ENCODE measurements at places on chromosomes 3 and 15.
A peak's percentile ranks its signal among the peaks of the same experiment; 100 is the strongest.

DNA sequence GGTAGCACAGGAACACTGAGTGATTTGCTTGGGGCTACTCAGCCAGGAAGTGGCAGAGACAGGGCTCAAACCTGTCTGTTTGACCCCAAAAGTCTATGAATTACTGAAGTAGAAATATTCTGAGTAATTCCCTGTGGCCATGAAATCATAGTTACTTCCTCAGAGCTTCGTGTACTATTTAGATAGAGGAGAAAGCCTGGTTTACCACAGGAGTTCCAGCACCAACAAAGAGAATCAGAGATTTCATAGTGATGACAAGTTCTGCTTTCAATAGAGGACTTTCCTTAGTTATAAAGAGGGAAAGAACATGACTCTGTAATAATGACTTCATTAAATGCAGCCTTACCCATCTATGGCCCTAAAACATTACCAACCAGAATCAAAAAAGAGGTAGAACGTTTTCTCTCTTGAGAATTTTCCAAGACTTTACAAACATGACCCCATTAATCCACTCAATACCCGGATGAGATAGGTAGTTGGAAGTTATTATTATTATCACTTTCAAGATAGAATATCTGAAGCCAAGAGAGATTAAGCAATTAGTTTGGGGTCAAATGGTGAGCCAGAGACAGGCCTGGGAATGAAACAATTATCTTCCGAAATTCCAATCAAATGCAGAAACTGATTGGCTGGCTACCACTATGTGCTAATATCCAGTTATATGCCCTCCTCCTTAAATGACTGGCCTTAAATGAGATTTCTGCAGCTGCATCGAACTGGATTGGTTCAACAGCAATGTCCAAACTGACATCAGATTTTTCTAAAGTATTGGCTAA is 13.6 kb upstream of the WNT5A start:
- DNase-seq, result no peak

DNA sequence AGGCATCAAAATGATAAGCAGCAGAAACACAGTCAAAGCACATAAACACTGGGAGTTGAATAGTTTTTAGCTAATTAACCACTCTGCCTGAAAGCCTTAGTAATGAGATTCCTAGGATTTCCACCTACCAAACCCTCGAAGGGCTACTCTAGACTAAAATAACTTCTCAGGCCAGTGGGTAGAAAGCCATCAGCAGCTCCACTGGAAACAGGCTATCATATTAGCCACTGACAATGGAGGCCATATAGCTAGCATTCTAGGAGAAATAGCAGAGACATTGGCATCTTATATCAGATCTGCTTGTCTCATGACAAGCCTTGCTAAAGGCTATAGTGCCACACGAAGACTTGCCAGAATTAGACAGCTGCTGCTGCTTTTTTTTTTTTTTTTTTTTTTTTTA is 4.5 kb upstream of the CAPN3 start:
- DNase-seq, result no peak

GRCh38 chr15:80441714-80442113 is 37.5 kb downstream of the ARNT2 start:
- DNase-seq, result no peak

GRCh38 chr3:37763309-37763708 is 98.4 kb upstream of the CTDSPL start:
- no peak for DNase-seq

GRCh38 chr15:90836296-90836871 is 32.0 kb upstream of the FURIN start:
- no peak for DNase-seq

DNA sequence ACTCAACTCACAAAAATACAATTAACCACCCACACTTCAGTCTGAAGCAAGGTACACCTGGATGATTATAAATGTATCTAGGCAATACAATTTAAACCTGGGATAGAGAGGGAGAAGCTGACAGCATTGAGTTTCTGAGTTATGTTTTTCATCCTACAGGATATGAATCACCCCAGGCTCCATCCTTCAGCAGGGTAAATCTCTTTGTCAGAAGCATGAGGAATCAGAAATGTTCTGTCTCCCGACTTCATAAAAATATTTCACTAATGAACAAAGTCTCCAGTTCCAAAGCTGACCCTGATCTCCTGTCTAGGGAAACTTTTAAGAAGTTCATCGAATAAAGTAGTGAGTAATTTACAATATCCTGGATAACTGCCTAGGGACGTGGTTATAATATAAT is 25.5 kb upstream of the FRMD4B start:
- no peak for DNase-seq

DNA sequence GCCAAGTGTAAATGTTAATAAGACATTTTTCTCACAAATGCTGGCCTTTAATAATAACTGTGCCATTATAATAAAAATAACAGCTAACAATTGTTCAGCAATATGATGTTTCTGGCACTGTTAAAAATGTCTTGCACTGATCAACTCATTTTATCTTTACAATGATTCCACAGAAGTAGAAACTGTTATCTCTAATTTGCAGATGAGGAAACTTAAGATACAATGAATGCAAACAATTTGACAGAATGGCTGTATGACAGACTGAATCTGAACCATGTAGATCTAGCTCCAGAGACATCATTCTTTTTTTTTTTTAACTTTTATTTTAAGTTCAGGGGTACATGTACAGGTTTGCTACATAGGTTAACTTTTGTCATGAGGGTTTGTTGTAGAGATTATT is 755.0 kb downstream of the TBL1XR1 start:
- DNase-seq, result no peak

DNA sequence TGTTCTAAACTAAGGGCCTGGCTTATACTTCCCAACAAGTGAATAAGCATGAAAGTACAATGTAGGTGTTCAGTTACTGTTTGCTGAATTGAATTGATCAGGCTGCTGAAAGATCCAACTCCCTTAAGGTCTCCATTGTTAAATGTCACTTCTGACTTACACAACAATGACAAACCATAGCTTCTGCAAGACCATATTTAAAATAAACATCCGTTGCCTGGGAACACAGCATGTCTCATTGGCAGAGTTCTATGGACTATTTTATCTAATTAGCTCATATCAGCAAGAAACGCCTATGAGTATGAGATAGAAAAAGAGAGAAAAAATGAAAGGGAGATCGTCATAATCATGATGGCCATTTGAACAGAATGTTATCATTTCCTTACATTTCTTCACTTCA is 605.4 kb downstream of the FGF12 start:
- no peak for DNase-seq

GRCh38 chr3:57142411-57142723 is 22.8 kb downstream of the IL17RD start:
- no peak for DNase-seq

DNA sequence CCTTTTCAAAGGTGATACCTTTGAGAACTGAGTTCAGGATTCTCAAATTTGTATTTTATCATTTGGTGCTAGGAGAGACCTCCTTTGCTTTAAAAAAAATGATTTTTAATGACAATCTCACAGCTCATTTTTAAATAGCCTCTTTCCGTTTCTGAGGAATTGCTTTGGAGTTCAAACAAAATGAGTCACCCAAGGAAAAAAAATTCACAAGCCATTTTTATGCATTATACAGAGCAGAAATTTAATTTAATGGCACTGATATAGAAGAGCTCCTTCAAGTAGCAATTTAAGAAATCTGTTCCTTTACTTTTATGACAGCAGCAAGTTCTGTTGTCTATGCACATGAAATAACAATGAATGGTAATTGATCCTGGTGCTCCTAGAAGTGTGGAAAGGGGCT is 337.9 kb upstream of the KCNMB2 start:
- DNase-seq, result no peak

- DNase-seq, result no peak
Observed at GRCh38 chr15:62119874-62120273, 45.2 kb downstream of the C2CD4B start.

DNA sequence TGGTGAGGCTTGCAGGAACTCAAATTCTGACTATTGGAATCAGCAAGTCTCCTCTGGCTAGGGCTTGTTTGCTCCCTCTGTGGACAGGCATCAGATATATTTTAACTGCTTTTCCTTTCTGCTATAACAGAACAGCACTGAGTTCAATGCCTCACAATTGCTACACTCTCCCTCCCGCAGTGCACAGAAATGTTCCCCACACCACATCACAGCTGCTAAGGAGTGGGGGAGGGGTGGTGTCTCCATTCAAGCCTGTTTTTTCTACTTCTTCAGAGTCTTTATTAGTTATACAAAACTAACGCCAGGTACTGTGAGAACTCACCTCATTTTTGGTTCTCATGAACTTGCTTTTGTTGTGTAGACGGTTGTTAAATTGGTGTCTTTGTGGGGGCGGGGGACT is 68.5 kb downstream of the BCHE start:
- no peak for DNase-seq

GRCh38 chr3:8650583-8651416 is 6.2 kb upstream of the SSUH2 start:
- DNase-seq, result no peak

GRCh38 chr15:71386448-71387236 is 271.4 kb downstream of the THSD4 start:
- peak; percentile 90 for DNase-seq

- no peak for DNase-seq
Observed at GRCh38 chr3:44060164-44060563, 181.5 kb upstream of the TOPAZ1 start.

DNA sequence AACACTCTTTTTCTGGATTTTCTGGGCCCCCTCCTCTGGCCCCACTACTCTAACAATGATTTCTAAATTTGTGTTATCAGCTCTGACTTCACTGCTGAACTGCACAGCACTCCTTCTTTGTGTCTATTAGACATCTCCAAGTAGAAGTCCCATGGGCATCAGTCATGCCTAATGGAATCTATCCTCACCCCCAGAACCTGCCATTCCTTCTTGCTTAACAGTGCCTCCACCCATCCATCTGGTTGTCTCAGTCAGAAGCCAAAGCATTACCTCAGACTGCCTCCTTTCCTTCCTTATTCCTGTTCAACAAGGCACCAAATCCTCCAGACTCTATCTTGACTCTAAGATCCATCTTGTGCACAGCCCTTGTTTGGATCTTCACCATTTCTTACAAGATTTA is 36.2 kb downstream of the SSR3 start:
- DNase-seq, result no peak

- DNase-seq, result no peak
Observed at GRCh38 chr15:38991701-38992100, 427.1 kb upstream of the RASGRP1 start.

- DNase-seq, result no peak
Observed at GRCh38 chr3:280681-281080, 84.1 kb downstream of the CHL1 start.

GRCh38 chr3:64873400-64873799 is 185.6 kb upstream of the ADAMTS9 start:
- DNase-seq, result no peak

DNA sequence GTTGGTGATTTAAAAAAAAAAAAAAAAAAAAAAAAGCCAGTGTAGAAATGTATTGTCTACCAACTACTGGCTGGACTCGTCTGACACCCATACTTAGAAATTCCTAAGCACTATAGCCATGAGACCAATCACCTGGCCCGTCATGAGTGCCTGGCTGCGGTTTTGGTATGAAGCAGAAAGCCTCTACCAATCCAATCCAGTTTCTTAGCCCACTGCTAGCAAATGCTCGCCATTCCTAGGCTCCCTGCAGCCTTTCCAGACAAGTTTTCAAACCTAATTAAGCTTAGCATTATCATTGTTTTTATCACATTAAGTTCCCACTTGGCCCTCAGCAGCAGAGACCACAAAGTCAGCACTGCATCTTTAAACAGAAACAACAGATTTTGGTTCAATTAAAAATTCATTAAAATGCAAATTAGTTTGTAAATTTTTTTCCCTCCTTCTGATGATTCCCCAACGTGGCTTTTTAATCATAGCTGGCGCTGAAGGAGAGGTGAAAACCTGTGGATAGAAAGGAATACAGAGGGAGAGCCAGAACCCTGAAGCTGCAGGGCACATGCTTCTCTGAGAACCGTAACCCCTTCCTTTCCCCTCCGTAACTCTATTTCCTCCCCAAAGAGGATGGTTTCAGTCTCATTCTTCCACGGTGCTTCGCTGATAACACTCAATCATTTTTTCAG is 32.2 kb upstream of the ST8SIA2 start:
- DNase-seq, result no peak

DNA sequence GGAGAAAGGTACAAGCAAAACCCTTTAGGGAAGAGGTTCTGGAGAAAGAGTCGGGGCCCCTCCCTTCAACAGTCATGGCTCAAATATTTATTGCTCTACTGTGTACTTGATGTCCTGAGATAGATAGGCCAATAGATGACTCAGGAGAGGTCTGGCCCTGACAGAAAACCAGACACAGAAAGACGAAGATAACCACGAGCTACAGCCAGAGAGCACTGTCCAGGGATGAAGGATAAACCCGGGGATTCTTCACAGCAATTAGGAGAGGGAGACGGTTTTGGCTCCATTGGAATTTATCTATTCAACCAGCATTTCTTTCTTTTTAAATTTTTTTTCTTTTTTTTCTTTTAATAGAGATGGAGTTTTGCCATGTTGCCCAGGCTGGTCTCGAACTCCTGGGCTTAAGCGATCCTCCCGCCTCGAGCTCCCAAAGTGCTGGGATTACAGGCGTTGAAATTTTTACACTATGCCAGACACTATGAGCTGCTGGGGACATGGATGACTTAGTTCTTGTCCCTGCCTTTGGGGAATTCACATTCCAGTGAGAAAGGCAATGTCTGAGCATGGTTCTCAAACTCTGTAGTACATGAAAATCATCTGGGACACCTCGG is 4.6 kb upstream of the CIDEC start:
- no peak for DNase-seq

- peak; percentile 82 for DNase-seq
Observed at GRCh38 chr15:74322558-74323180, 44.8 kb downstream of the CYP11A1 start.

- no peak for DNase-seq
Observed at GRCh38 chr3:122076491-122077292, 21.5 kb downstream of the CD86 start.

- no peak for DNase-seq
Observed at GRCh38 chr3:26198609-26199008, 408.7 kb downstream of the OXSM start.

DNA sequence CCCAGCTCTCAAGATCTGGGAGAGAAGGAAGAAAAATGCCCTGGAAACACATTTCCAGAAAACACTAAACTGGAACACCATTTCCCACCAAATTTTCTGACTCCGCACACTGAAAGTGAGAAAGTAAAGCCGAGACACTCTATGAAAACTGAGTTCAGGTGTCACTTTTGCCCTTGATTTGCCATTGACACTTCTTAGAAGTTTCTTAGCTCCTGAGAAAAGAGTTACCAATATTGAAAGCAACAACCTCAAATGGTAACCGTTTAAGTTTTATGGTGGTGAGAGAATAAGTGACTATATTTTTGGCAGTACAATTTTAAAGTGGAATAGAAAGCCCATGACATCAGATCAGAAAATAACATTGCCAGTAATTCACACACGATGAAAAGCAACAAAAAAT is 39.0 kb downstream of the CD86 start:
- DNase-seq, result no peak

GRCh38 chr15:69592954-69593353 is 140.3 kb downstream of the RPLP1 start:
- no peak for DNase-seq
